ENCODE measurements at places on chromosomes 1 and 21.

DNA sequence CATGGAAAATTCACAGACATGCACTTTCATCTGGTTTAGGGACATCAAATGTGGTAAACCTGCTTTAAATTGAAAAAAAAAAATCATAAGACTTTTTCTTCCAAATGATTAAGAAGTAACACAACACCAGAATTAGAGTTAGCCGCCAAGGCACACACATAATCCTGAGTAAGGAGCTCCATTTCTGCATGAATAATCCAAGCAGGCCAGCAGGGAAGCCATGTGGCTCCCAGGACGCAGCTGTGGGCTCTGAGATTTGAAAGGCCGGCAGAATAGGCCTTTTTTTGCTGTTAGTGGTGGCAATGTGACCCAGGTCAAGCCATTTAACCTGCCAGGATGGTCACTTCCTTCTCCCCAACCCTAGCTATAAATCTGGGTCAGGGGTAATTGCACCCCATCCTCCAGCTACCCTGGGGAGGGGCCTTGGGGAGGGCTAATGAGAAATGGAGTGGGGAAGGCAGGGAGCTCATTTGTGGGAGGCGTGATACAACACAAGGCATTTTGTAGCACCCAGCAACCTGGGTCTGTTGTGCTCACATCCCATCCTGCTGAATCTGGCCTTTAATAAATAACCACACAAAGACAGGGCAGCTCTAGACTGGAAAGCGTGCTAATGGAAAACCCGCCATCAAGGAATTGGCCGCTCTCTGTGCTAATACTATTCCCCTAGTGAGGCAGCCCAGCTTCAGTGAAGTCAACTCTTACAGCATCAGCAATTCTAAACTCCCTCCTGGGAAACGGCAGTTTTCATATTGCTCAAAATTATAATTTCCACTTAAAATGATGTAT lies 178.5 kb downstream of the RHOU start:
- DNase-seq, result no peak

- DNase-seq, result no peak
Observed at GRCh38 chr1:197674286-197674685, 101.0 kb downstream of the DENND1B start.

GRCh38 chr1:231194476-231194842 lies 32.6 kb downstream of the TRIM67 start:
- DNase-seq, result no peak

GRCh38 chr1:8182034-8182761 lies 135.7 kb upstream of the SLC45A1 start:
- DNase-seq, result no peak
